Activated naive CD8-positive, alpha-beta T cell treated with anti-CD3 and anti-CD28 coated beads for 36 hours (primary cell): ENCODE measurements at places on chromosomes 12 and 14. TPM values are rescaled to one million over a fixed set of nuclear protein-coding genes. Genes with fewer than 3 reads are reported as not detected.

- H3K36me3 ChIP-seq: peaks cover 16% of the 10 kb centered on the region
- H3K27me3 ChIP-seq: no peaks in the 10 kb centered on the region
- DNase-seq: no peak
- H3K27ac ChIP-seq: no peak overlapping the region
- no peak overlapping the region for H3K4me3 ChIP-seq
These were observed 68.1 kb downstream of the CIT start for GRCh38 chr12:119809023-119809422.

Gene CCDC197
- total RNA-seq: not detected

GRCh38 chr14:35958499-35958898, 132.4 kb downstream of the BRMS1L start:
- H3K4me3 ChIP-seq: no peak overlapping the region
- H3K4me1 ChIP-seq: no peaks in the 10 kb centered on the region
- DNase-seq: no peak

DNA sequence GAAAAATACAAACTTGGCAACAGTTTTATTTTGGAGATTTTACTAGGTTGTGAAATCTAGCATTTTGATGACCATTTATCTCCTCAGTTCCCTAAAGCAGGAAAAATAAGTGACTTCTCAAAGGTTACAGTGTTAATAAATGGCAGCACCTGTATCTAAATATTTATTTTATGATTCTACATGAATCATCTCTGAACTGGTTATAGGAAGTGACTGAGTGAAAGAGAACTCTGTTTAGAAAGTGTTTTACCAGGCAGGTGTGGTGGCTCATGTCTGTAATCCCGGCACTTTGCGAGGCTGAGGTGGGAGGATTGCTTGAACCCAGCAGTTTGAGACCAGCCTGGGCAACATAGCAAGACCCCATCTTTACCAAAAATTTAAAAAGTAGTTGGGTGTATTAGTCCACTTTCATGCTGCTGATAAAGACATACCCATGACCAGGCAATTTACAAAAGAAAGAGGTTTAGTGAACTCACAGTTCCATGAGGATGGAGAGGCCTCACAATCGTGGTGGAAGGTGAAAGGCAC, 26.3 kb downstream of the MIPOL1 start:
- no peak for DNase-seq
- no peak overlapping the region for H3K27ac ChIP-seq
- H3K4me1 ChIP-seq: no peaks in the 10 kb centered on the region
- no peaks in the 10 kb centered on the region for H3K36me3 ChIP-seq

DNA sequence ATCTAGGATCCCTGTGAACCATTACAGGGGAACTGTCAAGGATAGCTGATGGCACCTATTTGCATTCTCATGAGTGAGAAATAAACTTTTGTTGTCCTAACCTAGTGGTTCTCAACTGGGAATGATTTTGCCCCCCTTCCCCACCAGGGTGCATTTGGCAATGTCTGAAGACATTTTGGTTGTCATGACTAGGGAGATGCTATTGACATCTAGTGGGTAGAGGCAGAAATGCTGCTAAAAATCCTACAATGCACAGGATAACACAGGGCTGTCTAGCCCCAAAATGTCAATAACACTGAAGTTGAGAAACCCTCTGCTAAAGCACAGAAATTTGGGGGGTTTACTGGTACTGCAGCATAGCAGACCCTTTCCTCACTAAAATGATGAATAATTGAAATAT, 140.9 kb upstream of the SRRM4 start:
- DNase-seq: no peak
- H3K27ac ChIP-seq: no peak overlapping the region
- H3K27me3 ChIP-seq: no peaks in the 10 kb centered on the region
- H3K4me3 ChIP-seq: no peak overlapping the region
- no peaks in the 10 kb centered on the region for H3K4me1 ChIP-seq

- no peak overlapping the region for H3K27ac ChIP-seq
- peaks cover 14% of the 10 kb centered on the region for H3K27me3 ChIP-seq
- no peaks in the 10 kb centered on the region for H3K4me1 ChIP-seq
- H3K4me3 ChIP-seq: no peak overlapping the region
These were observed 14.2 kb downstream of the VRTN start for GRCh38 chr14:74362361-74362915.

DNA sequence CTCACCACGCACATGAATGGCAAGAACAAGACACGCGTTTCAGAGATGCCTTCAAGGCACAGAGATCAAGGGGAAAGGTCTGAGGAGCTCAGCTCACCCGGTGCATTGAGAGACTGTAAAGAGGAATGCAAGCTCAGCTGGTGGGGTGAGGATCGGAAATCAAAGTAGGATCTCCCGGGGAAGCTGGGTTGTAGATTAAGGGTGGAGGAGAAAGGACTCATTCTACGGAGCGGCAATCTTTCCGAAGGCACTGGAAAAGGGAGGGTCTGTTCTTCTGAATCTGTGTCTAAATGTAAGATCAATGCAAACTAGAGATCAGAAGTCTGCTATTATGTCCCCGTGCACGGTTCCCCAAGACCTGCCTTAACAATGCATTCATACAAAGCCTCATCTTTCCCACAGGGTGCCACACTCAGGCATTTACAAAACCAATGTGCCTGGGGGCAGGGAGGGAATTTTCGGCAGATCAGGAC, 41.6 kb upstream of the PYGL start:
- no peaks in the 10 kb centered on the region for H3K4me1 ChIP-seq
- no peaks in the 10 kb centered on the region for H3K27me3 ChIP-seq
- no peak overlapping the region for H3K27ac ChIP-seq
- no peak overlapping the region for H3K4me3 ChIP-seq
- DNase-seq: no peak

Gene IGF1
- 2.3 TPM for total RNA-seq

GRCh38 chr14:94008234-94008633, 11.1 kb downstream of the CCDC197 start:
- H3K4me1 ChIP-seq: peaks cover 37% of the 10 kb centered on the region
- no peak overlapping the region for H3K4me3 ChIP-seq
- no peak for DNase-seq
- H3K27ac ChIP-seq: no peak overlapping the region
- no peaks in the 10 kb centered on the region for H3K36me3 ChIP-seq

- H3K36me3 ChIP-seq: no peaks in the 10 kb centered on the region
- no peaks in the 10 kb centered on the region for H3K27me3 ChIP-seq
- no peak overlapping the region for H3K4me3 ChIP-seq
- no peaks in the 10 kb centered on the region for H3K4me1 ChIP-seq
- DNase-seq: no peak
- no peak overlapping the region for H3K27ac ChIP-seq
These were observed 60.9 kb upstream of the ZFP36L1 start for GRCh38 chr14:68853749-68854148.

DNA sequence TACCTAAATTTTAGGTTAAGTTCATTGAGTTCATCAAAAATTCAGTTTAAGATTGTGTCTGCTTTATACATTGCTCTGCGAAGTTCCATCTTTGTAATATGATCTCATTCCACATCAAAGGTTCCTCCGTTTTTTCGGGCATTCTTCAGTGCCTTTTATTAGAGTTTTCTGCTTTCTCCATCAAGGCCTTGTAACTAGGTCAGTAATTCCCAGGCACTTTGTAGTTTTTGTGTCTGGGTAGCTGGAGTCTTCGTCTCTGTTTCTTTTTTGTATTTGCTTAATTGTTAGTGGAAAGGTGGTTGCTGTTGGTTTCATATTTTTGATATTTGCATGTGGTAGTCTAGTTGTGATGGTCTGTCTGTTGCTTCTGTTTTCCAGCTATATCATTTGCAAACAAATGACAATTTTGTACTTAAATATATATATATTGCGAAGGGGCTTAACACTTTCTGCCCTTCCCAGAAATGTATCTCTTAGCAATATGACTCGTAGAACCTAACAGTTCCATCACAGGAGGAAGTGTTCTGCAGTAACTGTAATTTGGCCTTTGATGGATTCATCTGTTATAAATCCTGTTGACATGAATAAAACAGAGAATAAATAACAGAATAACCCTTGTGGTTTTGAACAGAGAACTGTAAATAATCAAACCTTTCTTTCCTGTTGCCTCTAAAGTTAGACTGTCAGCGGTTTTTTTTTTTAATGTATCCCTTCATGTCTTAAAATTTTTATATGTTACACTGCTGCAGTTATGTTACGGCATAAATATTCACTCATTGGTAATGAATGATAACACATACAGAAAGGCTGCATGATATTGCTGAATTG, 88.4 kb upstream of the DYNC1H1 start:
- H3K4me1 ChIP-seq: peaks cover 77% of the 10 kb centered on the region
- H3K36me3 ChIP-seq: peaks cover 30% of the 10 kb centered on the region
- no peak for DNase-seq
- peak overlapping the region; percentile 86 for H3K27ac ChIP-seq
- no peaks in the 10 kb centered on the region for H3K27me3 ChIP-seq

GRCh38 chr12:22201101-22201500, 133.4 kb downstream of the ST8SIA1 start:
- DNase-seq: no peak
- no peak overlapping the region for H3K27ac ChIP-seq
- H3K27me3 ChIP-seq: no peaks in the 10 kb centered on the region

DNA sequence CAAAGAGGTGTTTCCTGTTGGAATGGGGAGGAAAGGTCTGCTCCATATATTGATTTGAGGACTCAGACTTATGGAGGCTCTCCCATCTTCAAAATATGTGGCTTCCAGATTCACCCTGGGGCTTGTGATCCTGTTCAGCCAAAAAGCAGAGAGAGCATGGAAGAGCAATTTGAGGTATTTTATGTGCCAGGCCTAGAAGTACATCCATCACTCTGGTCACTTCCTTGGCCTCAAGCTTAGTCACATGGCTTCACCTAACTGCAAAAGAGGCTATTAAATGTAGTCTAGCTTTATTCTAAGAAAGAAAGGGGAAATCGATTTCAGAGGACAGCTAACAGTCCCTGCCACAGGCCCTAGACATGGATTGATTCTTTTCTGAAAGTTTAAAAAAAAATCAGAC, 86.2 kb downstream of the C12orf50 start:
- no peaks in the 10 kb centered on the region for H3K4me1 ChIP-seq
- peaks cover 4% of the 10 kb centered on the region for H3K27me3 ChIP-seq
- H3K27ac ChIP-seq: no peak overlapping the region

DNA sequence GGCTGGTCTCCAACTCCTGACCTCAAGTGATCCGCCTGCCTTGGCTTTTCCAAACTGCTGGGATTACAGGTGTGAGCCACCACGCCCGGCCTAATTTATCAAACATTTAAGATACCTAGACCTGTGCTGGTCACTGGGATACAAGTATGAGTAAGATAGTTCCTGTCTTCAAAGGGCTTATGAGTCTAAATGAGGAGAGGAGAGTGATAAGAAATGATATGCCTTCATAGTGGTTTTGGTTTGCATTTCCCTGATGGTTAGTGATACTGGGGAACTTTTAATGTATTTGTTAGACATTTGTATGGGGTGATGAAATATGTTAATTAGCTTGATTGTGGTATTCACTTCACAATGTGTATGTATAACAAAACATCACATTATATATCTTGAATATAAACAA, 21.2 kb downstream of the TMED10 start:
- peaks cover 40% of the 10 kb centered on the region for H3K4me1 ChIP-seq
- no peak for DNase-seq
- peaks cover 17% of the 10 kb centered on the region for H3K36me3 ChIP-seq
- no peaks in the 10 kb centered on the region for H3K27me3 ChIP-seq
- no peak overlapping the region for H3K4me3 ChIP-seq

DNA sequence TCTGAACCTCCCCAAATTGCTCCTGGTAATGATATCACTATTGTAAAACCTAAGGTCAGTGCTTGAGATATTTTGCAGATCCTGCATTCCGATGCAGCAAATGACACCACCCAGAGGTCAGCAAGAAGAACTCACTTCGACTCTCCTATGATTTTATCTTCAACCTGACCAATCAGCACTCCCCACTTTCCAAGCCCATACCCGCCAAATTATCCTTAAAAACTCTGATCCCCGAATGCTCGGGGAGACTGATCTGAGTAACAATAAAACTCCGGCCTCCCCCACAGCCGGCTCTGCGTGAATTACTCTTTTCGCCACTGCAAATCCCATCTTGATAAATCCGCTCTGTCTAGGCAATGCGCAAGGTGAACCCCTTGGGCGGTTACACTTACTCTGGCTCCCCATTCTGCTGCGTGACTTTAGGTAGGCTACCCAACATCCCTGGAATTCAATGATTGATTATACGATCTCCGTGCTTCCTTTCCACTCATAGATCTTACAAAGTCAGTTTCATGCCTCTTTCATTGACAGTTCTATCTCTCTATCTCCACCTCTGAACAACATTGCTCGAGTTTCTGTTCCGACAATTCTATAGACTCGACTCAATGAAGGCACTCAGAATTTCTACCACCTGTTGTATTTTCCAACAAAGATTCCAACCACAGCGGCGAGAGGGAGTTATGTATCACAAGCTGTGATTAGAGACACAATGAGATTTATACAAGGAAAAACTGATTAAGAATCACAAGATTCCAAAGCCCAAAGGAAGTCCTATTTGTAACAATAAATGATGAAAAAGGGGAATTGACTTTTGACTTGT, 939 bp downstream of the NPC2 start:
- no peaks in the 10 kb centered on the region for H3K27me3 ChIP-seq
- no peak overlapping the region for H3K4me3 ChIP-seq
- no peak overlapping the region for H3K27ac ChIP-seq
- H3K4me1 ChIP-seq: peaks cover 27% of the 10 kb centered on the region
- H3K36me3 ChIP-seq: peaks cover 3% of the 10 kb centered on the region
- DNase-seq: no peak

GRCh38 chr14:67446371-67447032, 34.5 kb upstream of the PLEK2 start:
- no peak overlapping the region for H3K27ac ChIP-seq
- no peaks in the 10 kb centered on the region for H3K4me1 ChIP-seq
- H3K27me3 ChIP-seq: peaks cover 3% of the 10 kb centered on the region
- DNase-seq: no peak
- H3K36me3 ChIP-seq: peaks cover 2% of the 10 kb centered on the region

Gene BDKRB1
- total RNA-seq: not detected

- H3K4me3 ChIP-seq: no peak overlapping the region
- no peak for DNase-seq
- H3K27ac ChIP-seq: no peak overlapping the region
- H3K4me1 ChIP-seq: peaks cover 12% of the 10 kb centered on the region
These were observed 188.9 kb downstream of the SLC41A2 start for GRCh38 chr12:104769144-104769561.

GRCh38 chr14:95569440-95569839, 34.6 kb downstream of the GLRX5 start:
- H3K4me1 ChIP-seq: no peaks in the 10 kb centered on the region
- no peaks in the 10 kb centered on the region for H3K27me3 ChIP-seq
- H3K4me3 ChIP-seq: no peak overlapping the region
- H3K27ac ChIP-seq: no peak overlapping the region
- H3K36me3 ChIP-seq: no peaks in the 10 kb centered on the region
- no peak for DNase-seq

DNA sequence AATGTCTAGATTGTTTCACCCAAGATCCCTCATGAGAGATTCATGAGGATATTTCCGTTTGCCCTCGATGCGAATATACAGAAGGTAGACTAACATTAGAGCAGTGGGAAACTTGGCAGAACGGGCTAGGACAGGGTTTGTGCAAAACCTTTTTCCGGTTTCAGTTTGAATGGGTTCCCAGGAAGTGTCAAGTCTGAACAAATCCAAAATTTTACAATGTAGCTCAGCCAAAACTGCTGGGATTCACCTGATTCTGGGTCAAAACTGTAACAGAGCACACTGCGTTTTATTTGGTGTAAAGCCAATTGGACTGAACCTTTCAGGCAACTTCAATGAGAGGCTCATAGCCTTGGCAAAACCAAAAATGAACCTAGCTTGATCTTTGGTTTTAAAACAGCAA, 337.8 kb upstream of the DIO2 start:
- peaks cover 3% of the 10 kb centered on the region for H3K36me3 ChIP-seq
- no peaks in the 10 kb centered on the region for H3K4me1 ChIP-seq
- H3K4me3 ChIP-seq: no peak overlapping the region

- no peaks in the 10 kb centered on the region for H3K36me3 ChIP-seq
- H3K27me3 ChIP-seq: no peaks in the 10 kb centered on the region
- no peak overlapping the region for H3K27ac ChIP-seq
- H3K4me1 ChIP-seq: no peaks in the 10 kb centered on the region
- DNase-seq: no peak
- no peak overlapping the region for H3K4me3 ChIP-seq
These were observed 89.3 kb downstream of the CACNA1C start for GRCh38 chr12:2142068-2142467.
